ENCODE measurements at places on chromosomes 3 and 15.

DNA sequence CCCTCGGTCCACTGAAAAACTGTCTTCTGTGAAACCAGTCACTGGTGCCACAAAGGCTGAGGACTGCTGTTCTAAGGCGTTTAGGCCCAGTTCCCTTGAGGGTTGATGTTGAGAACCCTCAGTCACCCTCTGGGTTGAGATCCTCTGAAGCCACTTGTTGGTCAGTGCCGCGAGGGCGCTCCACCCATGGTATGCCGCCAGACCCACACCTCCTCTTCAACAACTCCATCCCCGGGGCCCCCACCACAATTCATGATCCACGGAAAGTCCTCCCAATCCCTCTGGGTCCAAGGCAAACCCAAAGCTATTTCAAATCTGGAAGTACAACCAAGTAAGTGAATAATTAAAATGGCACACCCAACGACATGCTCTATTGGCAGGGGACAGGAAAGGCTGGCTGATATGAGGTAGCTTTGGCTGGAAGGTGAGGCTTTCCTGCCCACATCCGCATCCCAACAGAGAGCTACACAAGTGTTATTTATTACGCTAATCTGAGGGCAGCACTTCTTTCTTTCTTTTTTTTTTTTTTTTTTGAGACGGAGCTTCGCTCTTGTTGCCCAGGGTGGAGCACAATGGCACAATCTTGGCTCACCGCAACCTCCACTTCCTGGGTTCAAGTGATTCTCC, 58.1 kb downstream of the XXYLT1 start:
- no peak for DNase-seq

DNA sequence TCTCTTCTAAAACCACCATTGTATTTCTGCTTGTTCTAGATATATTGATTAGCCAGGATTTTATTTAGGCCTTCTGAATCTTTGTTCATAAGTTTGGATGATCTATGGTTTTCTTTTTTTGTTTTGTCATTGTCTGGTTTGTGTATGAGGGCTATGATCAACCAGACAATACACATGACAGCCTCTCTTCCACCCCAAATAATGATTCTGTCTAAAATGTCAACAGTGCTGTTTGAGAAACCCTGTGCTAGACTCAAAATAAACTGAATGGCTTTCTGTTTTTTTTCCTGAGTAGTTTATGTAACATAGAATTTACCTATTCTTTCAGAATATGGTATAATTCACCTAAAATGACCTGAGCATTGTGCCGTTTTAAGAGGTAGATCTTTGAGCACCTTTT, 66.1 kb downstream of the PLCL2 start:
- no peak for DNase-seq

DNA sequence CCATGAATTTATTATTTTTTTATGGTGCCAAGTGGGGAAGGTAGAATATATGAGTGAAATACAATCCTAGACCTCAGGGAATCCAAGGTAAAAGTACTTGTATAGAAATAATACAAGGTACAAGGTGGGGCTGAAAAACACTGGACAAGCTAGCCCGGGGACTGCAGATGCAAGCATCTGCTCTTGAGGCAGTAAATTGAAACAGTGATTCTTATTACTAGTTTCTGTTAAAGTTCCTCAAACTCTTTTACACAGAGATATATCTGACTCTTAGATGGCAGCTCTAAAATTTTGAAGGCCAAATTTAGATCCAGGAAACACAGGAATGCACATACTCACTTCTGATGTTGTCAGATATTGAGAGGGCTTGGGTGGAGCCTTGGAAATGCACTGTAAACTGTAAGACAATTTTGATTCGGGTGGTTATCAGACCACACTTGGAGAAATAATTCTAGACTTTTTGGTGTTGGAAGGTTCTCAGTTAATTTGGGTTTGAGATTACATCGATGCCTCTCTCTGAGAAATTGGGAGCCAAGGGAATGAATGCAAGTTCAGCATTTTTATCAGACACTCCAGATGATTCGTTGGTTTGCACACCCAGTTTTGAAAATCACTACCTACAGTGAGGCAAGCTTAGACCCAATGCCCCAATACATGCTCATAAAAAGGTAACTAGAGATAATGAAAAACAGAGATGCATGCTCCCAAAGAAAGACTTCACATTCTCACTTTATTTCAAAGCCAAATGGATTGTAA, 7.3 kb downstream of the TP63 start:
- no peak for DNase-seq

GRCh38 chr3:161412123-161412522, 40.8 kb upstream of the SPTSSB start:
- no peak for DNase-seq

DNA sequence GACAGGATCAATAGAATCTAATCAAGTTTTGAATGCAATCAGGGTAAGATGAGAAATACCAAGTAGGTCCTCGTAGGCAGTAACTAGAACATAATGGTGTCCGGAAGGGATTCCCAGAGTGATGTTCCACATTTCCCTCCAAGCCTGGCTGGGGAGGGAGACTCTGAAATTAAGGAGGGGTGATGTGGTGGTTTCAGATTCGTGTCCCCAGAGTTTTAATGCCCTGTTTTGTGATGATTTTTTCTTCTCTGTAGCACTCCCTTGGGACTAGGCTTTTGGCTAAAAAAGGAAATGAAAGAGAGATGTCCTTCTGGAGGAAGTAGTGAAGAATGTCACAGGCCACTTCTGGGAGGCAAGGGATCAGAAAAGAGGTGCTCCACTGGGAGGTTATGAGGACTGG, 108.3 kb upstream of the CACNA2D3 start:
- DNase-seq, result no peak

GRCh38 chr3:145422556-145422955, 738.4 kb downstream of the PLOD2 start:
- DNase-seq, result no peak

GRCh38 chr15:81301815-81302399, 22.0 kb downstream of the STARD5 start:
- no peak for DNase-seq

- no peak for DNase-seq
These were observed 170.2 kb upstream of the UMPS start for GRCh38 chr3:124559846-124560574.

- no peak for DNase-seq
These were observed 8.2 kb upstream of the OCA2 start for GRCh38 chr15:28107111-28107903.

GRCh38 chr15:68682330-68682729, 103.5 kb downstream of the CORO2B start:
- no peak for DNase-seq

DNA sequence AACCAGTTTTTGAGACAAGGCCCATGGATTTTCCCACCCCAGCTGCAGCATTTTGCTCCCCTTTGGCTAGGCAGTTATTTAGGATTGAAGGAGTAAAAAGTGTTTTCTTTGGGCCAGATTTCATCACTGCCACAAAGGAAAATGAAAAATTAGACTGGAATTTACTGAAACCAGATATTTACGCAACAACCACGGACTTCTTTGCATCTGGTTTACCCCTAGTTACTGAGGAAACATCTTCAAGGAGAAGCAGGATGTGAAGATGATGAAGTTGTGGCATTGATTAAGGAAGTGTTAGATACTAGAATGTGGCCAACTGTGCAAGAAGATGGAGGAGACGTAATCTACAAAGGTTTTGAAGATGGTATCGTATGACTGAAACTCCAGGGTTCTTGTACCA, 165.2 kb upstream of the MYRIP start:
- DNase-seq, result no peak

- no peak for DNase-seq
These were observed 23.0 kb downstream of the HPS3 start for GRCh38 chr3:149152420-149152819.

DNA sequence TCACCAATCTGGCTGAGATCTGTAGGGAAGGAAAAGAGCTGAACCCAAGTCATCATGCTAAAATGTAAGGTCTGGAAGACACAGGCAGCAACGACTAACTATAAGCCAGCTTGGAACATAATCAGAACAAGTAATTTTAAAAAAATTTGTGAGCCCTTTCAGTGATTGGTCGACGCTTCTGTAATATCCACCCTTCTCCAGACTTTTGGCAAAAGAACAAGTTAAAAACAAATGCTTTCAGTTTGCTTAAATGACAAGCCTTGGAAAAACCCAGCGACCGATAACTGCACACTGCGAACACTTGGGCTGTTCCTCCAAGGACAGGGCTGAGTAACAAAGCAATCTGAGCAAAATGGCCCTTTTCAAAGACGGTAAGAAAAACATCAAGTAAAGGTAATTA, 49.6 kb downstream of the PCSK6 start:
- DNase-seq, result no peak

DNA sequence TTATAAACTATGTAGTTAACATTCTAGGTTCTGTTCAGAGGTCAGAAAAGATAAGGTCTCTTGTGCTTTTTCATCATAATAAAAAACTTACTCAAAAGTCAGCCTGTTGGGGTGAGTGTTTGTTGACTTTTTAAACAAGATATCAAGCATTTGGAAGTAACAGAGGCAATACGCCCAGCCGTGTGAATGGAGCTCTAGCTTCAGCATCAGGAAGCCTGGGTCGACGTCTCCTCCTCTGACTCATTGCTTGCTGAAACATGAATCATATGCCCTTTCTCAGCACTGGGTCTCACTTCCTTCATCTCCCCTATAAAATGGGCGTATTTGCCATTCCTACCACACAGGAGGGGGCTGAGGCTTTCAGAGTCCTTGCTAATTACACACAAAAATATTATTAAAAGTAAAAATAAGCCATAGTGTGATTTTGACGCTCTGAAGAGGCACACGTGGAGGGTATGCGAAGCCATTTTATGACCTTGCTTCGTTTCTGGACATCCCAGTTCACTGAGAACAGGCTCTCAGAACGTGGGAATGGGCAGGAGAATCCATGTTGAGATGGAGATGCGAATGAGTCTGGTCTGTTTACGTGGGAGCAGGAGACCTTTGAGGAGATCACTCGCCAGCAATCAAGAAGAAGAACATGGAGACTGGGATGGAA, 220.8 kb upstream of the TPRG1 start:
- no peak for DNase-seq

DNA sequence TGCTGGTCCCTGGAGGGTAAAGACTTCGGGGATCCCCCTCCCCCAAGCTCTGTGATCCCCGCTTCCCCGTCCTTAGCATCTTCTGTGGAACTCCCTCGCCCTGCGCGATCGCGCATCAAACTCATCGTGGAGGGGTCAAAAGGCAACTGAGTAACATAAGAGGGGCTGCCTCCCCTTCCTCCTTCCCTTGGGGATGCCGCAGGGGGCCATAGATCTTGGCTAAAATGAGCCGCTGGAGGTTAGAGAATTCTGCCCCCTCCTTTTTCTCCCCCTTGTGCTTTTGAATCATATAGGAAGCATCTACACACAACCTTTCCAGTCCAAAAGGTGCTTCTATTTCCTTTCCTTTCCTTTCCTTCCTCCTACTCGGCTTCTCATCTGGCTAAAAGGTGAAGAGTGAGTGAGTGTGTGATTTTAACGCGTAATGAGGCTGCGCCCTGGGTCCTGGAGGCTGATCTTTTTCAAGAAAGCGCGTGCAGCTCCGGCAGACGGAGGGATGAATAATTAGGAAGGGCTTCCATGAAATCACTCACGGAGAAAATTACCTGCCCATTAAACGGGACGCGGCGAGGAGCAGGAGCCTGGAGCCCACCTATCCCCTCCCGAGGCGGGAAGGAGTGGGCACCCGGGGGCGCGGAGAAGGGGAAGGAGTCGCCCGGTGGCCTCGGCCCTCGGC, 831 bp upstream of the ROBO2 start:
- no peak for DNase-seq

GRCh38 chr3:43191116-43191515, 85.2 kb upstream of the POMGNT2 start:
- DNase-seq, result no peak

DNA sequence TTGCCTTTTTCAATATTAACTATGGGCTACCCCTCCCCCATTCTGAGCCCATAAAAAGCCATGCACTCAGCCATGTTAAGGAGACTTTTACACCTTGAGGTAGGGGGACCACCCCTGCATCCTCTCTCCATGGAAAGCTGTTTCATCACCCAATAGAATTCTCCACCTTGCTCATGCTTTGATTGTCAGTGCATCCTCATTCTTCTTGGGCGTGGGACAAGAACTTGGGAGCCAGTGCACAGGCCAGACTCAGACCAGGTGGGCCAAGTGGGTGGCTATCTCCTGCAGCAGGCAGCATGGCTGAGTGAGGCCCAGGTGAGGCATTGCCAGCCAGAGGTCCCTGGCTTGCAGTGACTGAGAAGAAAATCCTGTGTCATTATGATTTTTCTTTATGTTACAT, 357.4 kb upstream of the CDIN1 start:
- no peak for DNase-seq

DNA sequence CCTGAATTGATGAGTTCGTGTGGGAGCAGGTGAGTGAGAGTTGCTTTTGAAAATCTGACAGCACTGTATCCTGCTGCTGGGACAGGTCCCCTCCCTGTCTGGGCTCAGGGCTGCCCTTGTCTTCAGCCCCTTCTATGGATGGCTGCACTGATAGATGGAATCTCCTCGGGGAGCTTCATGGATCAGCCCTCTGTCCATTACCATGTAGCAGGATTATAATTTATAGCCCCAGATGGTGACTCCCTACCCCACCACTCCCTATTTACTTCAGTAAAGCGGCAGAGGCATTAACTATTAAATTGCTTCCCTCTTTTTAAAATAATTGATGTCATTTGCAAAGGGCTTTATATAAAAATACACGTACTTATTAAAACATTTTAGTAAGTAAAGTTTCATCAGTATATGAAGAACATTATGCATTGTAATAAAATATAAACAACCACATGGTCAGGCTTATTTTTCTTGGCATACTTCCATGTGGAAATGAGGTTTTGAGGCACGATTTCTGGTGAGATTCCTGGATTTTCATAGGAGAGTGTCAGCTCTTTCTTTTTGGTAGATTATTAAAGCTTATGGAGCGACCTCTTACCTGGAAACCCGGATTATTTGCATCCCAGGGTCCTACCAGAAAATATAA, 38.5 kb downstream of the MAP3K13 start:
- DNase-seq, result no peak

- no peak for DNase-seq
These were observed 29.4 kb downstream of the SETMAR start for GRCh38 chr3:4332574-4332973.

DNA sequence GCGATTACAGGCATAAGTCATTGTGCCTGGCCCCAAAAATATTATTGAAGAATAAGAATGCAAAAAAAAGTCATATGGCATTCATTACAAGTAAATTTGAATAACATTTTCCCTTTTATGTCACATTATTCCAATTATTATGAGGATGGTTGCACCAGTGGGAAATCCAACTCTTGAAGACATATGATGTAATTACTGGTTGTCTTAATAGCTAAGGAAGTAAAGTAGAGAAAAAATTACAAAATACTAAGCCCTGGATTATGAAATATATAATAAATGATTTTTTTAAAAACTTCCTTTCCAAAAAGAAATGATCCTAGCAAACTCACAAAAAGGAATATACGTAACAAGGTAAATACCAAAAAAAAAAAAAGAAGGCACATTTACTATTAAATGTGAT, 98.9 kb downstream of the FMN1 start:
- DNase-seq, result no peak

GRCh38 chr15:85690561-85691231, 104.0 kb downstream of the KLHL25 start:
- DNase-seq, result no peak

All from central memory CD8-positive, alpha-beta T cell (primary cell).